C1 segment of cervical spinal cord (tissue), 14 donors: ENCODE measurements at places on chromosomes 7 and 10.

GRCh38 chr10:113965683-113966082 lies 78.0 kb upstream of the ADRB1 start:
- no peak for DNase-seq

- no peak for DNase-seq
These were observed 33.2 kb downstream of the GNAT3 start for GRCh38 chr7:80478683-80479082.

DNA sequence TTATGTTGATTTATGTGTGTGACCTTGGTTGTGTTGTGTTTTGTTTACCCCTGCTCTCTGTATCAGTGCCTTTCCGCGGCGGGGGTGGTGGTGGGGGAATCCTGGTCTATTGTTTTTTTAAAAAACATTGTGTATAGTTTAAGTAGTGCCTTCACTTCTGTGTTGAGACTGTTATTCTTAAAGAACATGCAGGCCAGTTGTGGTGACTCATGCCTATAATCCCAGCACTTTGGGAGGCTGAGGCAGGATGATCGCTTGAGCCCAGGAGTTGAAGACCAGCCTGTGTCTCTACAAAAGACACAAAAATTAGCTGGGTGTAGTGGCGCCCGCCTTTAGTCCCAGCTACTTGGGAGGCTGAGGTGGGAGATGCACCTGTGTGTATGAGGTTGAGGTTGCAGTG lies 429.0 kb upstream of the LRGUK start:
- no peak for DNase-seq

- no peak for DNase-seq
These were observed 125.6 kb downstream of the PLXNA4 start for GRCh38 chr7:132450696-132451095.

- DNase-seq = no peak
These were observed 14.9 kb upstream of the PLEKHS1 start for GRCh38 chr10:113736576-113736975.
